NCI-H1092 treated with DMSO at 0.1 percent for 48 hours (cell line): ENCODE measurements at places on chromosomes 5 and 9.

DNA sequence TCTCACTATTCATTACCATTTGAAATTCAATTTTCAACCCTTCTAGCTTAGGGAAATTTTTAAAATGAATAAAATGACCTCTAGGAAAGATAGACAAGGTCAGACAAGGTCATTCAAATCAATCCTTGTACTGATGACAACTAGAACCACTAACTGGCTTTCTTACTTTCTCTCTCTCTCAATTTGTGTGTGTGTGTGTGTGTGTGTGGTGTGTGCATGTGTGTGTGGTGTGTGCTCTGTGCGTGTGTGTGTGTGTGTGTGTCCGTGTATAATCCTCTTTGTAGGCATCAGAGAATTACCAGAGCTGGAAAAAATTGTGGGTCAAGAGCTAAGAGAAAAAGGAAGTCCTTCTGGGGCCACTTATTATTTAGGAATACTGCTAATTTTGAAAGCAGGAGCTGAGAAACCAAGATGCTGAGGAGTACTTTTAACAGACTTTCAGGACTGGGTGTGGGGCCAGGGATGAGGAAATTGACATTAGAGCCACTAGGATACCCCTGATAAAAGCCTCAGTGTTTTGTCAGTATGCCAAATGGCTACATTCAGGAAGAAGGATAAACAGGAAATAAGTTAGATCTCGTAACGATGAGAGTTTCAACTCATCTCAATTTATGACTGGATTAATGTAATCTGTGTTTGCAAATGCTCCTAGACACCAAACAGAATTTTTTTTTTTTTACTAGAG lies 723.3 kb downstream of the CETN3 start:
- DNase-seq: peak; percentile 20

DNA sequence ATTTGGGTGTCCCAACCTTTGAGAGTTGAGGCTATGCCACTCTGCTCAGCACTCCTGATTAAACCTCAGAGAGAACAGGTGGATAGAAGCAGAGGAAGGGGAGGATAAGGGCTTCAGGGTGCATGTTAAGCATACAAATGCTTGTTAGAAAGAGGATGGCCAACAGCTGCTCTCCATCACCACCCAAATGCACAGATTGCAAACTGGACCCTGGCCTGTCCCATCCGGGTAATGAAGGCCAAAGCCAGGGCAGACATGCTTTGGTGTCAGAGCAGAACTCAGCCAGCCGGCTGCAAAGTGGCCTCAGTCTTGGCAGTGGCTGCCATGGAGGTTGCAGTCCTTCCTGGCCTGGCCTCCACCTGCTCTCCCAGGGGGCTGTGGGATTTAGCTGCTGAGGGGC lies 84.3 kb downstream of the SIL1 start:
- no peak for DNase-seq

DNA sequence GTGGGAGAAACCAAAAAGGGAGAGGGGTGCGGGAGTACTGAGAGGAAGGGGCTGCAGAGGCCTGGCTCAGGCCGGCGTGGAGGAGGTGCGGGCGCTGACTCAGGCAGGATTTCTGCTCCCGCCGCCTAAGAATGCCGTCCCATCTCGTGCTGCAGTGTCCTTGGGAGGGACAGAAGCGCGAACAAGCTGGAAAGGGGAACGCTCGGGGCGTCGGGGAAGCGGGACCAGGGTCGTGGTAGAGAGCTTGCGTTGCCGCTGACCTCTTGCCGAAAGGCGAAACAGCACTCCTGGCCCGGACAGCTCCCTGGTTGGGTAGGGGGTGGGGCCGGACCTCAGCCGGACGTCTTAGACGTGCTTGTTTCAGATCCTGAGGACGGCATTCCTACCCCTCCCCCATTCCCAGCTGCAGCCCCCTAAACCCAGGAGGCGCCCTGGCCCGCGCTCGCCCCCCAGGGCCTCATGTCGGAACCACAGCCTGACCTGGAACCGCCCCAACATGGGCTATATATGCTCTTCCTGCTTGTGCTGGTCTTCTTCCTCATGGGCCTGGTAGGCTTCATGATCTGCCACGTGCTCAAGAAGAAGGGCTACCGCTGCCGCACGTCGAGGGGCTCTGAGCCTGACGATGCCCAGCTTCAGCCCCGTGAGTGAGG lies 1.1 kb downstream of the RELL2 start:
- peak; percentile 10 for DNase-seq

DNA sequence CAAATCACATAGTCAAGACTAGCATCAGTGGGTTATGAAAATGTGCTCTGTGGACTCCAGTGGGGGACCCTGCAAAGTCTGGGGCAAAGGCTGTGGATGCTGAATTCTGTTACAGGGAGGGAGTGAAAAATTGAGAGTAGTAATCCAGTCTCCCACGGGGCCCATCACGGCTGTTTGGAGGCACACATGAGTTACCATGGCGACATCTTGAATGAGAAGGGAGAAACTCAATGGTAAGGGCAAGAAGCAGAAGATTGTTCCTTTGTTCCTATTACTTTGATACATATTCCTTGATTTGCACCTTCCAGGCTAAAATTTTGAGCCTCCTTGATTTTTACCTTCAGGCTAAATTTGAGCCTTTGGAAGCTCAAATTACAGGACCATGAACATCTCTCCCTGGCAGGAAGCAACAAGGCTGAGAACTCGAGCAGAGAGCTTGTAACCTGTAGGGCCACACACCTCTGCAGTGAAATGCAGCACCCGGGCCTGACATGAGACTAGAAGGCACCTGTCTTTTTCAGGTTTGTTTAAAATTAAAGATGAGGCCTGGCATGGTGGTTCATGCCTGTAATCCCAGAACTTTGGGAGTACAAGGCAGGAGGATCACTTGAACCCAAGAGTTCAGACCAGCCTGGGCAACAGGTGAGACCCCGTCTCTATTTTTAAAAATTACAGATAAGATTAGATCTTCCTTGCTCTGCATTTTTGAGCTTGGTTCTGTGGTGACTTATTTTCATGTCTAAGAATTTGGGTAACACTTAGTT lies 31.0 kb upstream of the ZFR start:
- peak; percentile 23 for DNase-seq

DNA sequence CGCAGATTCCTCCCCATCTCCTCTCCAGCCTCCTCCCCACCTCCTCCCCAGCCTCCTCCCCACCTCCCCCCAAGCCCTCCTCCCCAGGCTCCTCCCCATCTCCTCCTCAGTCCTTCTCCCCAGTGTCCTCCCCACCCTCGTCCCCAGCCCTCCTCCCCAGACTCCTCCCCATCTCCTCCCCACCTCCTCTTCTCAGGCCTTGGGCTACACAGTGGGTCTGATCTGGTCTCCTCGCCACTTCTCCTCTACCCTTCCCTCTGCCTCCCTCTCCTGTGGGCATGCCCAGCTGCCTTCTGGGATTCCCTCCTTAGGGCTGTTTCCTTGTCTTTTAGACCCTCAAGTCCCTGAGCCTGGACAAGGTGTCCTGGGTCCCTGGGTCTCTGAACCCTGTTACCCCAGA lies 28.3 kb downstream of the CXXC5 start:
- DNase-seq: peak; percentile 22

GRCh38 chr9:133585481-133586351 lies 23.5 kb downstream of the FAM163B start:
- peak; percentile 37 for DNase-seq

DNA sequence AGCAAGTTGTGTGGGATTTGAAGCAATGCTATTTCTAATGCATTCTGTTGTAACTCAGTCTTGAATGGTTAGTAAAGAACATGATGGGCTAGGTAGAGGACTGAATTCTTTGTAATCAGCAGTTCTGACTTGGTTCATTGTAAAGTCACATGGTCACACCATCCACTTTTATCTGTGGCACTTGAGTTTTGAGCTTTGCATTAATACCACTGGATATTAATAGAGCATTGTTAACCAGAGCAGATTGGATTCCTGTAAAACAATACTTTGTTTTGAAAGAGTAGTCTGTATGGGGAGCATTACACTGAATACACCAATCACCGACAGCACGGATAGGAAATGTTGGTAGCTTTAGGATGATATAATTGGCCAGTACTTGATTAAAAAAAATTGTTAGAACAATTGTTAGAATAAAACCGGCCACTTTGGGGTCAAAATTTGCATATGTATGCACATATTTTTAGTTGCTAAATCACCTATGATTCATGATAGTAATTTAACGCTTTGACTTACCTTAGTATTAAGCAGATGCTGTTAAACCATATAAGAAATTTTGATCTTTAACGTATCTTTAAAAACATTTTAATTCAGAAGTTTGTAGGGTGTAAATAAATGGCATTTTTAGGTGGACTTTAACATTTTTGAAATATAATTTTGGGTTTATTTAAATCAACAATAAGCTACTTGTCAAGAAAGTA lies 17.4 kb downstream of the SLC12A2 start:
- DNase-seq: no peak

- no peak for DNase-seq
Measured at GRCh38 chr9:136725612-136726011, 13.2 kb downstream of the DIPK1B start.

DNA sequence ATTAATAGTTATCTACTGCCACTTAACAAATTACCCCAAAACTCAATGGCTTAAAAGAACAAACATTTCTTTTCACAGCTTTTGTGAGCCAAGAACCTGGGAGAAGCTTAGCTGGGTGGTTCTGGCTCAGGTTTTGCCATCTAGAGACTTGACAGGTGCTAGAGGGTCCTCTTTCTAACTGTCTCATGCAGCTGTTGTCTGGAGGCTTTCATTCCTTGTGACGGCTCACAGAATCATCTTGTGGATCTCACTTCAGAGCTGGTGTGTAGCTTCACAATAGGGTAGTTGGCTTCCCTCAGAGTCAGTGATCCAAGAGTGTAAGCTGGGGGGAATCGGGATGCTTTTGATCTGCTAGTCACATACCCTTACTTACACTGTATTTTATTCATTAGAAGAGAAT lies 81.2 kb upstream of the APC start:
- DNase-seq: no peak

DNA sequence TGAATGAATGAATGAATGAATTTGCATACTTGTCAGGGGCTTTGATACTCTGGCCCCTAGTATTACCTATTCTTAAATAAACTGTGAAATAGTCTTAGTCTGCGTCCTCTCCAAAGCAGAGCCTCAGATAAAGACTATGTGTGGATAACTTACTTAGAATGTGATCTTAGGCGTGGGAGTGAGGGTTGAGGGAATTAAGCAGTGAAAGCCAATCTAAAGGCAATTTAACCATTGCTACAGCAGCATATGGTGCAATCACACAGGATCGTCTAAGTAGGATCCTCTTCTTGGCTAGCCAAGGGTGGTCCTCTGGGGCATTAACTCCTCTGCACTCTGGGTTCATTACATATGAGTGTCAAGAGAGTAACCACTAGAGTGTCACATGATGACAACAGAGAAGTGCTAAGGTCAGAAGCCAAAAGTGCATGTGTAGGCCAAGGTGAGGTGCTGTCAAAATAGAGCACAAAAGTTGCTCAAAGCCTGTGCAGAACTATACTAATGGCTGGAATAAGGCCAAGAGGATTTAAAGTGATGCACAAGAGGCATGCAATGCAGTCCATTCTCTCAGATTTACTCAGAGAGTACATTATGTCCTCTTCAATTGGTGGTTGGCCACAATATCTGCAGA lies 274.4 kb upstream of the SEMA6A start:
- no peak for DNase-seq

DNA sequence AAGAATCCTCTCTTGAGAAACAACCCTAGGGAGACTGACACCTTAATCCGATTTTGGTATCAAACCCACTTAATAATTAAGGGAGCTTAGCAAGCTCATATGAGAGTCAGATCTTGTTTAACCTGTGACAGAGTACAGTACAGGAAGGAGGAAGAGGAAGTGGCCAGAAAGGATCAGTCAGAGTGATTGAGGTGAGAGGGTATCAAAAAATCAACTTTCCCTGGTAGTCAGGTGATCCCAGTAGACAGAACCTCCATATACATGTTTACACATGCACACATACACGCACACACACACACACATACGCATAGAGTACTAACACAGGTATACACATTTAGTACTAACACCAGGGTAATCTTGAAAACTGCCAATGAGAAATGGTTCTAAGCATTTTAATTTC lies 56.8 kb downstream of the GLIS3 start:
- DNase-seq: no peak

- DNase-seq: no peak
Measured at GRCh38 chr9:127803507-127804352, 1.0 kb downstream of the FPGS start.

DNA sequence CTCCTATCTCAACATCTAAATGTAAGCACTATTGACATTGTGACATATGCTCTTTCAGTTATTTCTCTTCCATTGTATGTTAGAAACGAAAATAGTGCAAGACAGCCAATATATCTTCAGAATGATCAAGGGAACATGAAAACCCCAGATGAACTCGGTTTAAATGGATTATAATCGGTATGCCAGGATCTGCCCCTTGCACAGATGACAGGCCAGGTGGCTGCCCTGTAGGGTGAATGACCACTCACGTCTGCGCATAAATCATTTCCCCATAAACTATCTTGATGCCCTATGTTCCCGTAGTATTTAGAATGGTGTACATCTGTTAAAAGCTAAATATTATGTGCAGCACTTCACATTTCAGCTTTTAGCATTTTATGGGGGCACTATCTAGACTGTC lies 69.7 kb upstream of the RANBP3L start:
- DNase-seq: no peak

GRCh38 chr5:145943674-145944121 lies 7.3 kb downstream of the SH3RF2 start:
- no peak for DNase-seq

DNA sequence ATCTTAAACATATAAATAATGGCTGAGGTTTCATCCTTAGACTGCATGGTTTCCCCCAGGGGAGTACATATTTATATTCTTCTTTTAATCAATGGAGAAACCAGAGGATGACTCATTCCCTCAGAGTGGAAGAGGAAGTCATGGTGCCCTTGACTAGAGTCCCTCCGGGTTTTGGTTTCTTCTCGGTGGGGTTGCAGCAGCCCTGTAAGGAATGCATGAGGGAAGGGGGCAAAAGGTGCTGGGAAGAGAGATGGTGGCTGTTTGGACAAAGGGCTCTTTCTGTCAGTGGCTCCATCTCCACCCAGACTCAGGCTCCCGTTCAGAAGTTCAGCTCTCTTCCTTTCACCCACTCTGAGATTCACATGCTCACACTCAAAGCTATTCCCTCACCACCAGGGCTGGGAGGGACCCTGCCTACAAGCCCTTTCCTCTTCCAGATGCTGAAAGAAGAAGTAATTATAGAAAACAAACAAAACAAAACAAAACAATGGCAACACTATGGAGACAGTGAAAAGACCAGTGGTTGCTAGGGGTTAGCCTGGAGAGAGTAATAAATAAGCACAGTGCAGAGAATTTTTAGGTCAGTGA lies 129.8 kb upstream of the IL12B start:
- no peak for DNase-seq
